ENCODE measurements at places on chromosomes 12 and 14.

DNA sequence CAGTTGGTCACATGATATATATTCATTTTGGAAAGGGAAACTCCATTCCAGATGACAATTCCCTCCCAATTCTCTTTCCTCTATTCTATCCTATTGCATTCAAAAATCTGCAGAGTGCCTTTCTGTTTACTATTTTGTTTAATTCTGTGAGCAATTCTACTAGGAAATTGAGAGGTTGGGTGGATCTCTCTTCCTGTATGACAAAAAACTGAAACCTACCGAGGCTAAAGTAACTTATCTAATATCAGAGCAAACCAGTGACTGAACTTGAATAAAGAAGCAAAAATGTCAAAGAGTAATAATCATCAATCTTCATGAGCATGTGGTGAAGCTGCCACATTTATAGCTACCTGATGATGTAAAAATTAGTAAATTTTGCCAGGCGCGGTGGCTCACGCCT is 16.6 kb upstream of the ACTN1 start:
- DNase-seq = no peak

GRCh38 chr14:96917442-96917963 is 120.3 kb downstream of the VRK1 start:
- DNase-seq = no peak

- peak; percentile 70 for DNase-seq
Observed at GRCh38 chr12:100733817-100734593, 60.6 kb upstream of the ANO4 start.

GRCh38 chr12:497501-498160 is 37.9 kb downstream of the B4GALNT3 start:
- DNase-seq = no peak

DNA sequence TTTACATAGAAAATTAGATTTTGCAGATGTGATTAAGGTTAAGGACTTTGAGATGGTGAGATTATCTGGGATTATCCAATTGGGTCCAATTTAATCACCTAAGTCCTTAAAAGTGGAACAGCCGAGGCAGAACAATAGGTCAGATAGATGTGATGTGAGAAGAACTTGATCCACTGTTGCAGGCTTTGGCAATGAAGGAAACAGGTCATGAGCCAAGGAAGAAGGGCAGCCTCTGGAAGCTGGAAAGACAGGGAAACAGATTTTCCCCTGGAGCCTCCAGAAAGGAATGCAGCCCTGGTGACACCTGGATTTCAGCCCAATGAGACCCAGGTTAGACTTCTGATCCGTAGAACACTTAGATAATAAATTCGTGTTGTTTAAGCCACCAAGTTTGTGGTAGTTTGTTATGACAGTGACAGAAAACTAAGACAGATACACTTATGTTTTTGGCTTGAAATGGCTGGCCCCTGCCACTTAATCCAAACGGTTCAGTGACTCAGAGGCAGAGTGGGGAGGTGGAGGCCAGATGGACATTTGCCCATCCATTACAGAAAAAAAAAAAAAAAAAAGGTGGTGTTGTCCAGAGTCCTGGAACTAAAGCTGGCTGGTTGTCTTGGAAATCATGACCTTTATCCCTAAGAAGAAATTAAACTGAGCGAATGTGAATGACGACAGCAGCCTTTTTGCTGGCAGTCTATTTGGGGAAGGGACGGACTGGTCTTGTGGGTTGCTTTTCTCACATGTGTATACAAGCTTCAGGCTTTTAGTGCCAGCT is 181.9 kb upstream of the NRXN3 start:
- no peak for DNase-seq

- no peak for DNase-seq
Observed at GRCh38 chr12:76702946-76703345, 61.0 kb upstream of the ZDHHC17 start.

GRCh38 chr12:55852740-55853139 is 10.0 kb upstream of the MMP19 start:
- DNase-seq = no peak
